ENCODE measurements at places on chromosomes 6 and 20.

GRCh38 chr6:31597006-31597405, 4.2 kb upstream of the NCR3 start:
- no peak for DNase-seq

DNA sequence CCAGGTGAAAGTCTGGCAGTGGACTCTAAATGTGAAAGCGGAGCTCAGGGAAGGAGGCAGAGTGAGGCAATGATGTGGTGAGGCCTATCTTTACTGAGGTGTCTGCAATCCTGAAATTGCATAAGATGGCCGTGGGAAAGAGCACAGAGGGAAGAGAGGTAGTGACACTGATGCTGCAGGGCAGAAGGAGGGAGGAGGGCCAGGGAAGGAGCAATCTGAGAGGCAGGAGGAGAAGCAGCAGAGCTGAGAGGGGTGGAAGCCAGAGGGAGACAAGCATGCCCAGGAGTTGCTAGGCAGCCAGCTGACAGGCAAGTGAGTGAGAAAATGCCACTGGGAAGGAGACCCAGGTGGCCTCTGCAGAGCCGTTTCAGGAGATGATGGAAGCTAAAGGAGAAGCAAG, 97.4 kb upstream of the CNR1 start:
- DNase-seq, result no peak

DNA sequence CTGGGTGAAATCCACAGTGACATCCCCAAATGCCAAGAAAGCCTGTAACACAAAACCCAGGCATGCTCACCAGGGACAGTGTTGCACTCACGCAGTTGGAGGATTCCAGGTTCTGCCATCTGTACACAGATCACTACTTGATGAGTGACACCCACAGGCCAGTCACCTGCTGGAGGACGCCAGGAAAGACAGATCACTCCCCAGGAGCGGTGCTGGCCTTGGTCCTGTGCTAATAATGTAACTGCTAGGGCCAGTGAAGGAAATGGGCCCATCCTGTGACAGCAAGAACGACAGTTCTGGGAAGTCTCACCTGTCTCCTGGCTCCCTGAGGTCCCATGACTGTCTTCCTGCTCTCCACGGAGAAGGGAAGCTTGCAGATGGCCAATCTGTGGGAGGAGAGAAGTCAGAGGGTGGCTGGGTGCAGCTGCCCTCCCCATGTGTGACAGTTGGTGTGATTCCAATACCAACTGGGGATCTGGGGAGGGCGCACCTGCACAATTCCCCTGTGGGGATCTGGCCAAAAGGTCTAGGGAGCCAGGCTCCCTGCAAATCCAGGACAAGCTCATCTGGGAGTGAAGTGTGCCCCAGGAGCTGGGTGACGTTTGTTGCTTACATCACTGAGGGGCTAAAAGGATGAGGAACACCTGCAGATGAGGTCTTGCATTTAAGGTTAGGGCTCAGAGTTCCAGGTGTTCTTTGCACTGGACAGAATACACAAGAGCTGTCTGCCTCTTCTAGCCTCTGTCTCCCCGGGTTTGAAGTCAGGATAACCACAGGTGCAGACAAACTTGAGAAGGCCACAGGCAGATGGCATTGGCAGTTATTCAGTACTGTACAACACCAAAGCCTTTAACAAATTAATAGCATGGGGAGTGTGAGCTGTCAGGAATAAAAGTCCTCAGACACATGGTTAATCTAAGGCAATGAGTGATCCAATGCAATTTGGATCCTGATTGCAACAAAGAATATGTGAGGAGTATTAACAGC, 10.3 kb downstream of the ZNF337 start:
- no peak for DNase-seq

DNA sequence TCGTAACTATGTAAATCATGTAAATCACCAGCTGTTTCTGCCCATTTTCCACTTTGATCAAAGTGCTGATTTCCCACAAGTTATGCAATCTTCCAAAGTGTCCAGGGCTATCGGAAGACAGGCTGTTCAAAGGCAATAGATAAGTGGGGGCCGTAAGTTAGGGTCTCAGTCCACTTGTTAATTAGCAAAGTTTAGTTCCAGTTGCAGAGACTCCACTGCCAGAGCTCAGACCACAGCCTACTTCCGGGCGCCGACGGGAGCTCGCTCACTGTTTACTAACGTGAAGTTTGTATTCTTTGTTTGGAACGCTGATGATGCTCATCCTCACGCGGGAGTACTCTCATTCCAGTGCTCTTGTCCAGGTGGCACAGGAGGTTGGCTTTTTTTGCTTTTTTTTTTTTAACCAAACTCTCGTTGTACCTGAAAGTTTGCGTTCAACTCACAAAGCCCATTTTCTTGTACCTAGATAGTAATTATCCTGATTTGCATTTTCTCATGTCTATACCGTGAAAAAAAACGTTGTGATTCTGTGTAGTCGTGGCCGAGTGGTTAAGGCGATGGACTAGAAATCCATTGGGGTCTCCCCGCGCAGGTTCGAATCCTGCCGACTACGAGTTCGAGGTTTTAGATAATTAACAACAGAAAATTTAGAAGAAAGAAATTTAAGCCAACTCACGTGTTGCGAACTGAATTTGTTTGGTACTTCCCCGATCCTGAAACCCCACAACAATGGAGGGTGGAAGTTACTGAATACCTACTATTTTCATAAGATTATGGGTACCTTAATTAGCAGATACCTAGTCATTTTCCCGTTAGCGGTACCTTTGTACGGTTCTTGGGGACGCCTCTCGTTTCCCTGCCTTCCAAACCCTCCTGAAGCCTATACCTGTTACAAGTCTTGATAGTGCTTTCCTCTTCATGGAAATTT, 29.9 kb upstream of the ZNF184 start:
- DNase-seq, result peak; percentile 72

GRCh38 chr6:39075807-39076622, 27.4 kb downstream of the GLP1R start:
- DNase-seq, result no peak

GRCh38 chr20:11436113-11436905, 481.4 kb upstream of the BTBD3 start:
- no peak for DNase-seq

GRCh38 chr20:33005908-33006775, 1.4 kb upstream of the BPIFB2 start:
- no peak for DNase-seq

GRCh38 chr6:29830409-29830808, 2.8 kb downstream of the HLA-G start:
- DNase-seq, result no peak

DNA sequence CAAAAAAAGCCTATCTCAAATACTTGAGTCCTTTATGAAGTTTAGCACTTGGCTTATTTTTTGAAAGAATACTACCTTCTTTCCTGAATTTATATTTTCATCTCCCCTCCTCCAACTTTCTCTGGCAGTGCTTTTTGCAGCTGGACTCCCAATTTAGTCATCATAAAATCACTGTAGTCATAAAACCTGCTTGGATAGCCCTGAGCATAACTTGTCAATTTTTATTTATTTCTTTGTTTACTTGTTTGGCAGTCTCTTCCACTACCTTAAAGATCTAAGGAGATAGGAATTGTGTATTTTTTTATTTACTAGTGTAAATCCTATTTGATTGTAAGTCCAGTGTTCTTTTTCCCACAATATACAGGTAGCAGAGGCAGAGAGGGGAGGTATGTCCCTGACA, 11.2 kb upstream of the EDN1 start:
- DNase-seq, result no peak

DNA sequence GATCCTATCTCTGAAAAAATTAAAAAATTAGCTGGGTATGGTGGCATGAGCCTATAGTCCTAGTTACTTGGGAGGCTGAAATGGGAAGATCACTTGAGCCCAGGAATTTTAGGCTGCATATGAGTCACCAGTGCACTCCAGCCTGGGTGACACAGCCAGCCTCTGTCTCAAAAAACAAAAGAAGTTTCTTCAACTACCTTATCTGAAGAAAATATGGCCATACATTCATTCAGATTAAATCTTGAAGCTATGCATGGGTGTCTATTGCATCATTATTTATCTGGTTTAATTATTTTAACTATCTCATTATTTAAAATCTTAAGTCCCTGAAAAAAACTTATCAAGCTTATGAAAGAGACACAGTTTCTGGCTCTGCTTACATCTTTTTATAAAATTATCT, 204.1 kb downstream of the SIM1 start:
- no peak for DNase-seq

DNA sequence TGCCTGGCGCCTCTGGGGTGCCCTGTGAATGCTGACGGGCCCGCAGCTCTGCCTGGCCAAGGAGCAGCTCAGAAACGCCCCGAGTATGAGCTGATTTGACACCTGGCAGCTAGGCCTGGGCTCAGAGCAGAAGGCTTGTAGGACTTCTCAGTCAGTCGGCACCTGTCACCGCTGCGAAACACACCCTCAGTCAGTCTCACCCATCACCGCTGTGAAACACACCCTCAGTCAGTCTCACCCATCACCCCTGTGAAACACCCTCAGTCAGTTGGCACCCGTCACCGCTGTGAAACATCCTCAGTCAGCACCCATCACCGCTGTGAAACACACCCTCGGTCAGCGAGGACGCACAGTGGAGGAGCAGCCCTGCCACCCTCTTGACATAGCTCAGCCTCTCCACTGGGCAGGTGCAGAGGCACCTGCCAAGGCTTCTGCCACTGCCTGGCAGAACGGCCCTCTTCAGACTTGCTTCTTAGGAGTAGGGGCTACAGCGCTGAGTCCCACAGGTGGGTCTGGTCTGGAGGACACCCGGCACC, 109.0 kb downstream of the PSMB1 start:
- DNase-seq, result no peak

GRCh38 chr20:54106162-54106561, 35.8 kb upstream of the BCAS1 start:
- DNase-seq, result no peak

DNA sequence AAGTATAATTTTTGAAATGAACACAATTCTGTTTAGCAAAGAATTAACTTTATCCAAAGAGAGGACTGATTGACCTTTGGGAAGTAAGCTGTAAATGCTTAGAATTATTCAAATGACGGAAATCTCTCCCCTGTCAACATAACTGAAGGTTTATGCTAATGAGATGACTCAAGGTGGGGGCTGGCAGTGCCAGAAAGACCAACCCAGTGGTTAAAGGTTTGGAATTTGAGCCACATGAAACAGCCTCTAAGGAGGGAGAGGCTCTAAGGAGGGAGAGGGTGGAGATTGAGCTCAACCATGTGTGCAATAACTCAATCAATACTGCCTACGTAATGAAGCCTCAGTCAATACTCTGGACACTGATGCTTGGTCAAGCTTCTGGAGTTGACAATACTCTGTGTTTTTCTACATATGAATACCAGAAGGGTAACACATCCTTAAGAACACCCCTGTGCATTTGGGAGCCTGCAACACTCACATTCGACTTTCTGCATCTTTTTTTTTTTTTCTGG, 123.4 kb upstream of the TENT5A start:
- no peak for DNase-seq

GRCh38 chr6:7919871-7920270, 9.3 kb upstream of the TXNDC5 start:
- no peak for DNase-seq

DNA sequence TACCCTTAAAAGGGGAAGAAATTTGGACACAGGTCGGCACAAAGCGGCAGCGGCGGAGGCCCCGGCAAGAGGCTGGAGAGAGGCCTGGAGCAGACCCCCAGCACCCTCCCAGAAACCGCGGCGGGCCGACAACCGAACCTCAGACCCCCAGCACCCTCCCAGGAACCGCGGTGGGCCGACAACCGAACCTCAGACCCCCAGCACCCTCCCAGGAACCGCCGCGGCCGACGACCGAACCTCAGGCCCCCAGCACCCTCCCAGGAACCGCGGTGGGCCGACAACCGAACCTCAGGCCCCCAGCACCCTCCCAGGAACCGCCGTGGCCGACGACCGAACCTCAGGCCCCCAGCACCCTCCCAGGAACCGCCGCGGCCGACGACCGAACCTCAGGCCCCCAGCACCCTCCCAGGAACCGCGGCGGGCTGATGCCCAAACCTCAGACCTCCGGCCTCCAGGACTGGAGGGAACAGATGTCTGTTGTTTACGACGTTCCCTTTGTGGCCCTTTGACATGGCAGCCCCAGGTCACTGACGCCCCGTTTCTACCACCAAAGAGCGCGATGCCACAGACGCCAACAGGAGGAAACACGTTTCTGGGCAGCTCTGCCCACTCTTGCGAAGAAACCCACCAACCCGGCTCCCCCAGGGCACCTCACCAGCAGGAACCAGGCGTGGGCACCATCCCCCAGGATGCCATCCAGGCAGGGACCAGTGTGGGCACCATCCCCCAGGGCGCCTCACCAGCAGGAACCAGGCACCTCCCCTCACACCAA, 28.4 kb downstream of the ZBTB46 start:
- no peak for DNase-seq

GRCh38 chr6:149492798-149493343, 8.1 kb upstream of the ZC3H12D start:
- no peak for DNase-seq

DNA sequence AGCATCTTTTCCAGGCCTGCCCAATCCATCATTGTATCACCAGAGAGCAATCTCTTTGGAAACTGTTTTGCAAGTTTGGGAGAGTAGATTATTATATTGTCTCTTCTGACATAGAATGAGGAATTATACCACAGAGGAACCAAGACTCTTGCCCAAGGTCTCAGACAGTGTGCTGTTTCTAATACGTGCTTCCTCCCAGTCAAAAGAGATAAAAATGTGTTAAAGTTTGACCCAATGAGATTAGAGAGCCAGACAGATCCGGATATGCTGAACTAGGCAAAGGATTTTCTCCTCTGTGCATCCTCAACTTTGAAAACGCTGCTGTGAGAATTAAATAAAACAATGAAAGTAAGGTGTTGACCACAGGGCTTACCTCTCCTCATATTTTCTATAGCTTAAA, 18.6 kb upstream of the NT5E start:
- DNase-seq, result no peak

DNA sequence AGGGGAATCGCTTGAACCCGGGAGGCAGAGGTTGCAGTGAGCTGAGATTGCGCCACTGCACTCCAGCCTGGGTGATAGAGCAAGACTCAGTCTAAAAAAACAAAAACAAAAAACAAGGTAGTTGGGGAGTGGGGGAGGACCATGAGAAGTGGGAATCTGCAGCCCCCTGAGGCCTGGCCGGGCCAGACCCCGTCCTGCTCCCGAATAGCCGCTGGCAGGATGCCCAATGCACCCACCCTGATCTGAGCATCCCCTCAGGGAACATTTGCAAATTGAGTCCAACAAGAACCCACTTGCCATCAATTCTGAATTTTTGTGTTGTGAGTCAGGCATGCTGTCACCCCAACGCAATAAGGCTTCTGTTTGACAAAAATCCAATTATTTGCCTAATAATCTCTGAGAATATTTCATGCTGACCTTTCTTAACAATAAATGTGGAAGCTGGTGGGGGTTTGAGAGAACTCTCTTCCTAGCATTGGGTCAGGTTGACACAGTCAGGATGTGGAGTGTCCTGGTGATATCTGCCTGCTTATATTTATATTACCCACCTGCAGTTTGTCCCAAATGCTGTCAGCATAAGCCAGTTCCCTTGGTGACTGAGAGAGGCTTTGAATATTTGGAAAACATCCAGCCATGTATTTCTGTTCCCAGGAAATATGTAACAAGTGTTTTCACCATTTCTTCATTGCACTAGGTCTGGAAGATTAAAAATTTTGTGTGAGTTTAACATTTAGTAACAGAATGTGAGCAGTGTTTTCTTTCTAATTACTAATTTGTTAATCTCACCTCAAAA, 28.4 kb upstream of the FRMD1 start:
- no peak for DNase-seq

- DNase-seq, result no peak
Observed at GRCh38 chr6:167981916-167982462, 15.5 kb upstream of the KIF25 start.
